Stimulated activated CD8-positive, alpha-beta memory T cell treated with anti-CD3 and anti-CD28 coated beads, Interleukin-7, amount 100 ng/mL, for 1 hour (primary cell): ENCODE measurements at places on chromosomes 6 and 20.

DNA sequence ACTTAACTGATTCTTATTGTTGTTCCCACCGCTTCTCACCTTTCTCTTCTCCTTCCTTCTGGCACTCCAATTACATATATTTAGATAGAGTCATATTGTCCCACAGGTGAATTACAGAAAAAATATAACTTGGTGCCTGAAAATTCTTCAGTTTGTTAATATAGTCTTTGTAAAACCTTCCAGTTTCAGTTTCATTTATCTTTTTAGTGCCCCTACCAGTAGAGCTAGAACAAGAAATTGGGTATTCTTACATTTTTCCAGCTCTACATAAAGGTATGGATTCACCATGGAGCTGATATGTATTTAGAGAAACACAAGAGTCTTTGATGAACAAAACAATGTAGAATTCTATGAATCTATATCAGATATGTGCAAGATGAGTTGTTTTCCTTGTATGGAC lies 10.7 kb downstream of the MANEA start:
- no peak for DNase-seq

- no peak for DNase-seq
Observed at GRCh38 chr6:146269482-146269881, 240.6 kb downstream of the GRM1 start.

GRCh38 chr20:43022081-43022480 lies 167.6 kb downstream of the PTPRT start:
- no peak for DNase-seq

GRCh38 chr6:106747139-106747538 lies 117.8 kb downstream of the QRSL1 start:
- DNase-seq: no peak

- DNase-seq: no peak
Observed at GRCh38 chr6:34919651-34920050, 30.6 kb downstream of the ANKS1A start.

GRCh38 chr6:41546866-41547798 lies 951 bp downstream of the FOXP4 start:
- DNase-seq: no peak

DNA sequence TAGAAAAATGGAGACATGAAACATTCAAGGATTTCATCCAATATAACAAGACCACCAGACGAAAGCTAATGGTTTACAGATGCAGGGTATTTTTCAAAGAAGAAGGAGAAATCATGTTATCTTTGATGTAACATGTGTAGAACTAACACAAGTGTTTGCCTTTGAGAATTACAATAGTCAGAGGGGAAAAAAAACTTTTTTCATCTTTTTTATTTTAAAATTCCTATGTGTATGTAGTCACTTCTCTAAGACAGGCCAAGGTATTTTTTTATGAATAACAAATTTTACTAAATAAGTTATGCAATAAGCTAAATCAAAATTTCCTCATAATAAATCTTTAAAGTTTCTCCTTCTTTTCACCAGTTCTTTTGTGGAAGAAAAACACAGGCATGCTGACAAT lies 161.4 kb downstream of the PDE7B start:
- DNase-seq: no peak

GRCh38 chr6:18327626-18328025 lies 59.5 kb upstream of the RNF144B start:
- no peak for DNase-seq

DNA sequence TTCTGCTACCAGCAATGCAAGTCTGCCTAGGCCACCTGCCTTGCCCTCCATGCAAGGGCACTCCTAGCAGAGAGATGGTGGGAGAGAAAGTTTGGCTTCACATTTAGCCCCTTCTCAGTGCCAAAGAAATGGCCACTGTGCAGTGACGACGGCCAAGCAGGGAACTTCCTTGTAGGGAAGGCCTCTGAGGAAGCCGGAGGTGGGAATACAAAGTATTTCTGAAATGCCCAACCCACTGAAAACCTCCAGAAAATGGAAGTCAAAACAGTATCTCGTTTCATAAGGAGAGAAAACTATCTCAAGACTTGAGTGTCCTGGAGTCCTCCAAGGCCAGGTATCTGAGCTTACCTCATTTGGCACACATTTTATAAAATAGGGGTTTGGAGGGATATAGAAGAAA lies 42.7 kb downstream of the JAG1 start:
- DNase-seq: no peak

DNA sequence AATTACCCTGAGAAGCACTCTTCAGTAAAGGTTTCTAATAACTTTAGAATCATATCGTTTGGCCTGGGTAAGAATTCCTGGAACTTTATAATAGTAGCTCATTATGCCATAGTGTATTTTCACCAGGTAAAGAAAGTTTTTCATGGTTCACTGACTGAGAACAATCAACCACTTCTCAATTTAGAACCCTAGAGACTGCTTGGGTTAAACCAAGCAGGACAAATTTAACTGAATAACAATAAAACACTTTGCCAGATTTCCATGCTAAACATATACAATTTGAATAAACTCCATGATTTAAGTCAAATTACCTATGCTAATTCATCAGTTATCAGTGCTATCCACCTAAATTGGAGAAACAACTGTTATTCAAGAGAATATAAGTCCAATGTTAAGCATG lies 99.4 kb downstream of the PLG start:
- DNase-seq: no peak

DNA sequence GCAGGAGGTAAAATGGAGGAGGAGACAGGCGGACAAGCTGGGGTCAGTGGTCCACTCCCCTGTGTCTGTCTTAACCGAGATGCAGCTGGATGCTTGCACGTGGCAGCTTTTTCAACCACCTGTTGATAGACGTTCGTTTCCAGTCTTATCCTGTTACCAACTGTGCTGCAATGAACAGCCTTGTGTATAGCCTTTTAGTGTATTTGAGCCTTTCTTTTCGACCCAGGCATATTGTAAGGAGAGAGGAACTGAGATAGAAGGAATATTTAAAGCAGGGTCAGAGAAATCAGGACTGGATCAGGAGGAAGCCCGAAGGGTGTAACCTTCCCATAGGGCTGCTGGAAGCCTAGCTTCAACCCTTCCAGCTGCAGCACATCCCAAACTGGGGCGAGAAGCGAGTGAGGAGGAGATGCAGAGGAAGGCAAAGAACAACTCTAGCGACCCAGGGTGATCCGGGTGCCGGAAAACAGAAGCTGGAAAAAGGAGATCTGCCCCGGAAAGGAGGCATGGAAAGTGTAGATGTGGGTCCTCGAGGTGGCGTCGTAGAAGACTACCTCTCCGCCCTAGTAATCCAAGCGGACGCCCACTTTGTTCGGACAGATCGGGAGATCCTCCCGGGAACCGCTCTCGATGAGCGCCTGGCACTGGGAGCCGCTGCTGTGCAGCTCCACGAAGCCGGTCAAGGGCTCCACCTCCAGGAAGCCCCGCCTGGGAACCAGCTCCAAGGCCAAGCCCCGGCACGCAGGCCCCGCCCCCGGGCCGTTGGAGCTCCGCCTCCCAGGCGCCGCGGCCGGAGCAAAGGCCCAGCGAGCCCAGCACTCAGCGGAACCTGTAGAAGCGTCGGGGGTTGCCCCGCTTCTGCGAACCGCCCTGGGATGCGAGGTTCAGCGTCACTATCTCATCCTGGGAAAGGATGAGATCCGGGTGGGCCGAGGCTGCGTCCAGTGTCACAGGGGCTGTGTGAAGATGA lies 11.2 kb downstream of the TRIM31 start:
- peak; percentile 42 for DNase-seq

DNA sequence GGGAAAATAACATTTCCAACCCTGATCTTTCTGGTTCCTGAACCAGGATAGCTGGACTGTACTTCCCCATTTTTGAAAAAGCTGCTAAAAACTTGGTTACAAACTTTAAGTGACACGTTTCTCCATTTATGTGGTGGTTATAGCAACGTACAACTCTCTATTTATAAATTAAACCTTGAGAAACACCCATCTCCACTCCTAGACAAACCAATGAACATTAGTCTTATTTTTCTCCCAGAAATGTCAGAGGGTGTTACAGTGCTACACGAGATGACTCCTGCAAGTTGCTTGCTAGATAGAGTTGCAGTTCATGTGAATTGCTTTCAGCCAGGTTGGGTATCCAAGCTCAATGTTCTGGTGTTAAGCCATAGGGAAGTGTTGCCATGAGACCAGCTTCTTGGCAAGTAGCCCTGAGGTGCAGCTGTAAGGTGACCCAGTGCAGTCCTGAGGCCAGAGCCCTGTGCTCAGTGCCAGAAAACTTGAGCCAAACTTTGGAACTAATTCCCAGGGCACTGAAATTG lies 51.3 kb upstream of the REV3L start:
- no peak for DNase-seq

GRCh38 chr20:49563015-49563980 lies 4.6 kb downstream of the PTGIS start:
- no peak for DNase-seq

GRCh38 chr20:34562641-34563040 lies 4.1 kb downstream of the MAP1LC3A start:
- no peak for DNase-seq

DNA sequence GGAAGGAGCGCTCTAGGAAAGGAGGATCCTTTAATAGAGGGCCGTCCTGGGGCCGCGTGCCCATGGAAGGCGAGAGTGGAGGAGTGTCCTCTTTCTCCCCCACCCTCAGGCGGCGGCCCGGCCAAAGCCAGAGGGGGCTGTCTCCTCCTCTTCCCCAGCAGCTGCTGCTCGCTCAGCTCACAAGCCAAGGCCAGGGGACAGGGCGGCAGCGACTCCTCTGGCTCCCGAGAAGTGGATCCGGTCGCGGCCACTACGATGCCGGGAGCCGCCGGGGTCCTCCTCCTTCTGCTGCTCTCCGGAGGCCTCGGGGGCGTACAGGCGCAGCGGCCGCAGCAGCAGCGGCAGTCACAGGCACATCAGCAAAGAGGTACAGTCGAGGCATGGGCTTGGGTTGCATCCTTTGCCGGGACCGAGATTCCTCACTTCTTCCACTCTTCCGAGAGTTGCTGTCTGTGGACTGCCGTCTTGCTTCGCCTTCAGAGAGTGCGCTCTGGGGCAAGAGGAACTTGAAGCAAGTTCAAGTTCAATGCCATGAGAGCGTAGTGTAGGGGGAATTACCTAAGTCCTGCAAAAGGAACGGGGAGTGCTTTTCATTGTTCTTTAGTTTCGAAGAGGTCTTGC lies at the start of gene LAMA2:
Gene LAMA2, plus strand, starts transcription at position 148 of the 621 bp plus-strand sequence. Its CDS starts 108 bp downstream, at position 256.
- no peak for DNase-seq

GRCh38 chr6:91895599-91896285 lies 1308.9 kb upstream of the MAP3K7 start:
- DNase-seq: no peak

GRCh38 chr6:14771016-14771415 lies 474.9 kb upstream of the JARID2 start:
- no peak for DNase-seq
